ENCODE measurements at places on chromosomes 1 and 21. TPM values are rescaled to one million over a fixed set of nuclear protein-coding genes. Genes with fewer than 3 reads are reported as not detected.

DNA sequence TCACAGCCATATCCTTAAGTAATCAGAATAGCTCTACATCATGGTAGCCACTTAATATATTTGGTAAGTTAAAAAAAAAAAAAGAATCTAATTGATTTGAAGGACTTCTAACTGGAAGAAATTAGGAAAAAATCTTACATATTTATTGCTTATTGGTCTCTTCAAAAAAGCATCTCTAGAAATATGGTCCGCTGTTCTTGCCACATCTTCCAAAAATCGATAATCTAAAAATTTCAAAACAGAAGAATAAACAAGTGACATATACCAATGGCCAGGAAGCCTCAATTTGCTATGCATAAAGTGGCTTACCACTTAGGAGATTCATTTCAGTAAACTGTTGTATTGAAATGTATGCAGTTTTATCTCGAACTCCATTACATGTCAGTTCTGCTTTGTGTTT, 2.3 kb downstream of the ZNHIT6 start:
- no peak for DNase-seq

- DNase-seq: no peak
Observed at GRCh38 chr1:103917795-103918194, 168.1 kb downstream of the AMY1C start.

- no peak for DNase-seq
Observed at GRCh38 chr1:12244585-12244984, 14.8 kb downstream of the VPS13D start.

- peak; percentile 33 for DNase-seq
Observed at GRCh38 chr1:53254011-53254640, 15.8 kb upstream of the MAGOH start.

- DNase-seq: no peak
Observed at GRCh38 chr1:232873412-232873811, 68.2 kb downstream of the MAP10 start.

DNA sequence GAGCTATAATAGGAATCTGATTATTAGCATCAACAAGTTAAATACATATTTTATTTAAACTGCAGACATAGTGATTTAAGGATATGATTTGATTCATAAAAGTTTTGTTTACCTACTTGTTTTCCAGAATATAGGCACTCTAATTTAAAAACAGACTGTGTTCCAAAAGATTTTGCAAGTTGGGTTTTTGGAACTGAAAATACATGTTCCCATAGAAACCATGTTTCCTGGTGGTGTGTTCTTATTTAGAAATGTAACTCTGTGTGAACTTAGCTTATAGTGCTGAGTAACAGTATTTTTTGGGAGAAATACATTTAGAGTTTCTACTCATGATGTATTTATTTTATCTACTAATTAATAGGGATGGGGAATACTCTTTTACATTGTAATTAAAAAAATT, 21.8 kb downstream of the USP25 start:
- no peak for DNase-seq

- no peak for DNase-seq
Observed at GRCh38 chr1:65688215-65688566, 104.5 kb upstream of the PDE4B start.

DNA sequence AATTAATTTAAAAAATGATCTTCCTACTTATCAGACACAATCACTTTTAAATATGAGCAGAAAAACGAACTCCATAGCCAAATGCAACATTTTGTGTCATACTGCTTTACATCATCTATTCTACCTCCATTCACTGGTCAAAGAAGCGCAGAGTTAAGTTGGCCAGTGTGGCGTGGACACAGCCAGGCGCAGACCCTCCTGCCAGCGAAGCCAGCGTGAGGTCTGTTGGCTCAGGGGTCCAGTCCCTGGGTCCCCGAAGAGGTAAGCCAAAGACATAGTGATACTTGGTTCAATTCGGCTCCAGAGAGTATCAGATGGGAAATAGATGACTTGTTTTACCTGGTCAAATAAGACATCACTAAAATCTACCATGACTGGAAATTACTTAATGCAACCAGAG, 59.2 kb downstream of the B3GALT5 start:
- no peak for DNase-seq

DNA sequence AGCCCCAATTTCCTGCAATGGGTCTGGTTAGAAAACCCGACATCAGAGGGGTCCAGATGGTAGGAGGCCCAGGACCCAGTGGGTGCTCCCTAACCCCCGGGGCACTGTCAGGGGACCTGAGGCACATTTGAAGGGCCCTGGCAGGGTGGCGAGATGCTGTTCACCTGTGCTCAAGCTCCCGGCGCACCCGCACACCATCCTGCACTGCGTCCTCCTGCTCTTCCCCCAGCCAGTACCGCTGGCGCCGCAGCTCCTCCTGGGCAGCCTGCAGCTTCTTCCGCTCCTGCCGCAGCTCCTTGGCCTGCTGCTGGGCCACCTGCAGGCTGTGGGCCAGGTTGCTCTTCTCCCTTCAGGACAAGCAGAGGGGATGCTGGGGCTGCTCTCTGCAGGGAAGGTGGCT, 36.0 kb downstream of the RNU1-1 start:
- no peak for DNase-seq

DNA sequence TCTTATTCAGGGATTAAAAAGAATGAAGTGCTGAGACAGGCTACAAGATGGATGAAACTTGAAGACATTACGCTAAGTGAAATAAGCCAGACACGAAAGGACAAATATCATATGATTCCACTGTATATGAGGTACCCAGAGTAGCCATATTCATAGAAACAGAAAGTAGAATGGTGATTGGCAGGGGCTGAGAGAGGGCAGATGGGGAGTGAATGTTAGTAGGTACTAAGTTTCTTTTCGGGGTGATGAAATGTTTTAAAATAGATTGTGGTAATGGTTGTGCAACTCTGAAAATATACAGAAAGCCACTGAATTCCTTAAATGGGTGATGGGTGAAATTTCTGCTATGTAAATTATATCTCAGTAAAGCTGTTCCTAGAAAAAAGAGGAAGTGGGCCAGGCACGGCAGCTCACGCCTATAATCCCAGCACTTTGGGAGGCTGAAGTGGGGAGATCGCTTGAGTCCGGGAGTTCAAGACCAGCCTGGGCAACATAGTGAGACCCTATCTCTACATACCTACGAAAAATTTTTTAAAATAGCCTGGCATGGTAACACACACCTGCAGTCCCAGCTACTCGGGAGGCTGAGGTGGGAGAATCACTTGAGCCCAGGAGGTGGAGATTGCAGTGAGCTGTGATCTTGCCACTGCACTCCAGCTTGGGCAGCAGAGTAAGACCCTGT, 15.9 kb downstream of the SLC27A3 start:
- DNase-seq: peak; percentile 99

GRCh38 chr1:80278936-80279335, 1272.4 kb upstream of the ADGRL4 start:
- DNase-seq: no peak

DNA sequence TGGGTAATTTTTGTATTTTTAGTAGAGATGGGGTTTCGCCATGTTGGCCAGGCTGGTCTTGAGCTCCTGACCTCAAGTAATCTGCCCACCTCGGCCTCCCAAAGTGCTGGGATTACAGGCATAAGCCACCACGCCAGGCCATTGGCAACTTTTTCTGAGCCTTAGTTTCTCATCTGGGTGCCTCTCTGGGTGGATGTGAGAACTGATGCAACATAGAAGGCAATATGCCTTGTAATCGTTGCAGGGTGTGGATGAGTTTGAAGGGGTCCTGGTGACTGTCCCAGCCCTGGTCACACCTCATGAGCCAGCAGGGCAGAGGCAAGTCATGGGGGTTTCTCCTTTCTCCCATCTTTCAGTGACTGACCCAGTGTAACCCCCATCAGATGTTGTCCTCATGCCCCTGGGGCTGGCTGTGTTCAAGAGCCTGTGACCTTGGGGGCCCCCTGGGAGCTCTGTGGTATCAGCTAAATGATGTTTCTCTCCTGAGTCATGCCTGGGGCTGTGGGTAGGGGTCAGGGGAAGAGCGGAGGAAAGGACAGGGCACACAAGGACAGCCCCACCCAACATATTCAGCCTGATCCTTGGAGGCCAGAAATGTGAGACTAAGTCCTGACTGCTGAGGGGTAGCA, 3.6 kb downstream of the COL9A2 start:
- peak; percentile 62 for DNase-seq

- DNase-seq: no peak
Observed at GRCh38 chr1:156167536-156167935, 14.2 kb downstream of the SEMA4A start.

- peak; percentile 94 for DNase-seq
Observed at GRCh38 chr1:79811173-79811572, 804.6 kb upstream of the ADGRL4 start.

- peak; percentile 94 for DNase-seq
Observed at GRCh38 chr1:151372058-151372934, at the start of gene SELENBP1. SELENBP1 (minus strand) TSS chr1:151372705; CDS start chr1:151372641, 64 bp downstream.

DNA sequence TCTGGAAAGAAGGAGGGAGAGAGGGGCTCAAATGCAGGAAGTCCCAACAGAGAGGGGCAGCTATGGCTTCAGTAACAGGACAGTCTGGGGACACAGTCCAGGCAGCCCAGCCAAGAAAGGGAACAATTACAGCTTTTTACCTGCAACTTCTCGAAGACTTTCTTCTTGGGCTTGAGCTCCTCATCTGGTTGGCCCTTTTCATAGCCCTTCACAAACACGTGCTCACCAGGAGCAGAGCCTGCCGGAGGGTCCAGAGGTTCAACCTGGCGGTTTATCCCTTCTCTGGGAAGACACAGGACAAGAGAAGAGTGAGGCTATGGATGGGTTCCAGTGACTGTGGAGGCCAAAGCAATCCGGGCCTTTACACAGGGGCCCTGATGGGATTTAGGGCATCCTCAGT, 37.9 kb downstream of the YARS1 start:
- no peak for DNase-seq

- DNase-seq: peak; percentile 64
Observed at GRCh38 chr1:196193896-196194559, 414.2 kb downstream of the KCNT2 start.

DNA sequence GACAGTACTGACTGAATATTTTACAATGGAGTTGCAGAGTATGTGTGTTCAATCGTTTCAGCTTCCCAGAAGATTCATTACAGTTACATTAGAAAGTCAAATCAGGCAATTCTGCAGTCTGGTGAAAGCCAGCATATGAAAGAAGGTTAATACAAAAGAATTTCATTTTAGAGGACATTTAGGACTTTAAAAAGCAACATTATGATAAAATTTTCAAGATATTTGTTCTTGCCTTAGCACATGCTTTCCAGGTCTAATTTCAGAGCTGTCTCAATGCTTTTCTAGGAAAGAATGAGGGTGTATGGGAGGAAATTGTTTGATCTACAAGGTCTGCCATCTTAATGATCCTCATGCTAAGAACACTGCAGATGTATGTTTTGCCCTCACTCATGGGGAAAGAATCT, 63.2 kb downstream of the RERE start:
- no peak for DNase-seq

GRCh38 chr1:72286401-72286800, 4.1 kb upstream of the NEGR1 start:
- DNase-seq: peak; percentile 7

- DNase-seq: no peak
Observed at GRCh38 chr1:207858281-207858680, 52.6 kb downstream of the CD34 start.

GRCh38 chr1:66519992-66520391, 14.0 kb upstream of the SGIP1 start:
- DNase-seq: no peak

GRCh38 chr1:169298441-169298840, 69.2 kb downstream of the NME7 start:
- no peak for DNase-seq

DNA sequence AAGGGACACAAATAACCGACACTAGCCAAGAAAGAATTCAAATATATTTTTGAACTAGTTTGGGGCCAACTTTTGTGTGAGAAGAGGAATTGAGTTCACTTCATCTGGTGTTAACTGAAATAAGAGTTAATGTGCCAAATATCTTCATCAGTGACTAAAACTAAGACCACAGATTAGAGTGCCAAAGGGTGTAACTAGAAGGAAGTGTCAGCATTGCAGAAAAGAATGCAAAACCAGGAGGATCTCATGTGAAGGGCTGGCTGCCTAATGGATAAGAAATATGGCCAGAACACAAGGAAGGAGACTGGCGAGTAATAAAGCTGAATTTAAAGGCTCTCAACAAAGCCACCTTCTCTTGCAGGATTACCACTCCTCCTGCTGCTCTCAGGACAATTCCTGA, 61.8 kb upstream of the LRRC8D start:
- DNase-seq: no peak

DNA sequence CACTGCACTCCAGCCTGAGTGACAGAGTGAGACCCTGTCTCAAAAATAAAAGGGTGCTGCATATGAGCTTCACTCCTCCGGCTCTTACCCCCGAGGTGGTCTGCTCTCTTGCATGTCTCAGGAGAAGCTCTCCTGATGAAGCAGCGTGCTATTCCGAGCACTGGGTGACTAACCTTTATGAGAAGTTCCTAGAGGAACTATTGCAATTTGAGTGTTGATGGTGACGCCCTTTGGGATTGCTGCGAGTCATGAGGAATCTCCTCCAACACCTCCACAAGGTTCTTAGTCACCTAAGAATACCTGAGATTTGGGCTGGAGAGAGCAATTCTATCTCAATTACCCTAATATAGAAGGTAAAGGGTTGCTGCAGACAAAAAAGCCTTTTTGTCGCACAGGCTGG, 40.8 kb upstream of the TINAGL1 start:
- no peak for DNase-seq

Gene NFASC
- total RNA-seq: 16.5 TPM

Gene RPL22
- total RNA-seq: 159 TPM

Gene SMG5
- 65.9 TPM for total RNA-seq

Gene EFNA1
- not detected for total RNA-seq

Gene PRDM2
- total RNA-seq: 7.2 TPM

Gene TRIM45
- 4.6 TPM for total RNA-seq

Gene ZFP69
- 4.4 TPM for total RNA-seq

Gene CENPF
- total RNA-seq: 2.3 TPM

Gene ZNF691
- 9.0 TPM for total RNA-seq

Gene FOXD2
- total RNA-seq: 0.83 TPM

Gene VAV3
- total RNA-seq: not detected

Gene GLRX2
- total RNA-seq: 3.3 TPM

Gene PSEN2
- total RNA-seq: 22.9 TPM

Gene C8A
- not detected for total RNA-seq

Gene CD48
- total RNA-seq: under 0.01 TPM

Gene SPRR1B
- total RNA-seq: not detected

Measured in fibroblast of lung (primary cell).